ENCODE measurements at places on chromosomes 2 and 18.
A peak's percentile ranks its signal among the peaks of the same experiment; 100 is the strongest.

- no peak for DNase-seq
Measured at GRCh38 chr2:186263673-186264250, 222.3 kb upstream of the ZC3H15 start.

DNA sequence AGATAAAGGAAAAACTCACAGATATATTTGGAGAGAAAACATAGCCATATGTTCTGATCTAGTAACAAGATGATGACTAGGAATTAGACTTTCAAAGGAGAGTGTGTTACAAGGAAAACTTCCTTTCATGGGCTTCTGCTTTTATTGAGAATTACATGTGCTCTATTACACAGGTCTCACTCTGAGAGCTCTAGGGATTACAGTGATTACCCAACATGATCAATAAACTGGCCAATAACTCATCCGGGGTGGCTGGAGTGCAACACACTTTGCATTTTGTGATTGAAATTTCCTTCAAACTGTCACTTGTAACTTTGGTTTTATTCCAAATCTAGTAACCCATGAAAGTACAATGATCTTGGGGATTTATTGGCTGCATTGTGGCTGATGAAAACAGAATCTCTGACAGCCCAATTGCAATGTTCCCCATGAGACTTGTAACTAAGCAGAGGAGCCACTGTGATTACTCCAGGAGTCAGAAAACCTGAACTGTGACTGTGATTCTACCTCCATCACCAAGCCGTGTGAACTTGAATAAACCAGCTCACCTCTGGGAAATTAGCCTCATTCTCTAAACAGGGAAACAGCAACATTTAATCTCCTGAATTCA, 40.2 kb upstream of the LRRC30 start:
- DNase-seq = no peak

GRCh38 chr2:25042321-25043240, 705 bp downstream of the EFR3B start:
- DNase-seq = no peak

DNA sequence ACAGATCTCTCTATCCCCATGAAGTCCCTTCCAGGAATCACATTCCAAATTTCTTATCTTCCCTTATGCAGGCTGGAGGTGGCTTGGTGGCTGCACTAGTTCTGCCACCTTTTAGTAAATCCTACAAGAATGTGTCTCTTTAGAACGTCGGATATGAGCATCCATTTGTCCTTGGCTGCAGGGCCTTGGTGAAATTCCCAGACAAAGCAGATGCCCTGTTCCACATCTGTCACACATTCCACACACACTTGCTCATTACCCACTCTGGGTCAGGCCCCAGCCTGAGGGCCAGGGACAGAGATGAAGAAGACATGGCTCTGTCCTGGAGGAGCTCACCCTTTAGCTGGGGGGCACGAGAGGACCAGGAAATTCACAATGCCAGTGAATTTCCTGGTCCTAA, 31.2 kb upstream of the GPR17 start:
- no peak for DNase-seq

GRCh38 chr2:25323042-25323514, 18.6 kb downstream of the DNMT3A start:
- peak; percentile 35 for DNase-seq

DNA sequence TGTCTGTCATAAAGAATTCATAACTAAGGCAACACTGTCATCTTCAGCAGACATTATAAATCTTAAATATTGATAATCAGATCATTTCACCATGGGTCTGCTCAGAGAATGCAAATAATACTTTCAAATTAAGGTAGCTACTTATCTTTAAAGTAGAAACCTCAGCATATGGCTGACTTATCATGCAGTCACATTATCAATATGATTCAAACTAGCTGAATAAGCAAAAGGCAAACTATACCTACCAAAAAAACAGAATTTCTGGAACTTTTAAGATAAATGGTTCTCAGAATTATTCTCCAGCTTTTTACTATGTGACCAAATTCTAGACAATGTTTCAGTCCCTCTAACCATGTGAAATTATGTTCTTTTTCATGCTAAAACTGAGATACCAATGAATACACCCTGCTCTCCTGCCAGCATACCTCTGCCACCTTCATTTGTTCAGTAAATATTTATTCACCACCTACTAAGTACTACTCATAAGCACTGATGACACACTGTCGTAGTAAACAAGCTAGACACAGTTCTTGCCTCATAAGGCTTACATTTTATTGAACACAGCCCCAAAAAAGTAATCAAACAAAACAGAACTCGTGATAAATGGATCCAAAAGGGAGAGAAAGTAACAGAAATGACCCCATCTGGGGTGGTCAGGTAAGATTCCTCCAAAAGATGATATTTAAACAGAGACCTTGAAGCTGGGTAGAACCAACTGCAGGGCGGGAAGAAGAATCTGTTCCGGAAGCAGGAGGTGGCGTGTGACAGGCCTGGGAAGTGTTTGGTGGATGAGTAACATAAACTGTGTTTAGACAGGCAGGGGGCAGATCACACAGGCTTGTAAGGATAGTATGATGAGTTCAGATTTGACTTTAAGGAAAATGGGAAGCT, 17.7 kb downstream of the SPIRE1 start:
- no peak for DNase-seq

- no peak for DNase-seq
Measured at GRCh38 chr2:183123117-183123958, 905 bp upstream of the NUP35 start.

DNA sequence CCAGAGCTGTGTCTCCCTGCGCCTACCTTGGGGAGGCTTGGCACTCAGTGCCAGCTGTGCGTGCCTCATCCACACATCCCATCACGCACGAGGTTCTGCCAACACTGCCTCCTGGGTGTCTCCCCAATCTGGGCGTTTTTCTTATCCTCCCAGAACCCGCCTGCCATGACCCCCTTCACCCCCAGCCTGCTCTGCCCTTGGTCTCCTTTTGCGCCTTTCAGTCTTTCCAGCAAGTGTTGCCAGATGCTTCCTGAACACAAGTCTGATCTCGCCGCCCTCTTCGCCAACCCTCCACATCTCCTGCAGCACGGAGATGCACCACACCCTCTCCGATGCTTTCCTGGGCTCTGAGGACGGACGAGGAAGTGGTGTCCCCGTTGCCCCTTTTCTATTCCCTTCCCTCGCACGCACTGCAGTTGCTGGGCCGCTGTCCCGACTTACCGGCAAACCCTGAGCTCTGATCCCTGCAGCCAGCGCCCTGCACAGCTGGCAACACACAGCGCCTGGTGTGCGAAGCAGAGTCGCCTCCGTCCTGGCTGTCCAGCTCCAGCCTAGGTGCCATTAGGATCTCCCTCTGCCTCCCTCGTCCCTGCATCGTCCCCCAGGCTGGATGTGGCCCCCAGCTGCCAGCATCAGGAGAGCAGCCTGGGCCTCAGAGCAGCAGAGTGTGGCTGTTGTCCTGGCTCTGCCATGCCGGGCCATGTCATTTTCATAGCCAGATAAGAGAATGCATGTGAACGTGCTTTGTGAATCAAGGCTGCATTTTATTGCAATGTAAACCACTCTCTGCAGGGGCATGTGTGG, 22.6 kb upstream of the ALLC start:
- DNase-seq = no peak

DNA sequence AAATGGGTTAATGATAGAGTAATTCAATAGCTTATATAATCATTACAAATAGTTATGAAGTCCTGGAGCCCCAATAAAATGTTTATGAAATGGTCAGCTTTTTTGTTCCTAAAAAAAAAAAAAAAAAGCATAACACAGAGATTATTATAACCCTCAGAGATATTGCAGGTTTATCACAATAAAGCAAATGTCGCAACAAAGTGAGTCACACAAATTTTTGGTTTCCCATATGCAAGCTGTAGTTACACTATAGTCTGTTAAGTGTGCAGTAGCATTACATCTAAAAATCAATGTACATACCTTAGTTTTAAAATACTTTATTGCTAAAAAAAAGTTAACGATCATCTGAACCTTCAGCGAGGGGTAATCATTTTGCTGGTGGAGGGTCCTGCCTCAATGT, 20.0 kb downstream of the WDFY1 start:
- DNase-seq = no peak

DNA sequence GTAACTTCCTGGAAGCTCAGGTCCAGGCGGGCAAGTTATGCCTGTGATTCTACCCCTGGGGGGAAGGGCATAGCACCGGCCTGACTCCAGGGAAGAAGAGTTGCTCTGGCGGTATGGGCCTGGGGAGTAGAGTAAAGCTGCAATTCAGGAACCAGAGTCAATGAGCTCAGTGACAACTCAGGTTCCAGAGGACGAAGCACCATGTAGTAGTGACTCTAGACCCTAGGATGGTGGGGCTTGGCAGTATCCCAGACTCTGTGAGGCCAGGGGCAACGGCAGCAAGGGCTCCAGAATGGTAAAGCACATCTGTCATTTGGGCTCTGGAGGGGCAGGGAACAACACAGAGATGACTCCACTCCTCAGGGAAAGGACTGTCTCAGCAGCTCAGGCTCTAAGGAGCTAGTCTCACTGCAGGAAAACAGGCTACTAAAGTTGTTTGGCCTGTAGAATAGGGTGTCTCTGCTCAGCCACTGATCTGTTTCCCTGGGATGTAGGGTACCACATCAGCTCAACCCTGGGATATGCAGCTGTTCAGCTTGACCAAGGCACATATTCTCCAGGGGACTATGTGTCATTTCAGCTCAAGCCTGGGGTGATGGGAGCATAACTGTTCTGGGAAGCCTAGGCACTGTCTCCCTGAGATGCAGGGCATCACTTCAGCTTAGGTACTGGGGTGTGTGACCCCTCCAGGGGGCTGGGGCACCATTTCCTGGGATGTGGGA, 36.2 kb upstream of the RHOB start:
- no peak for DNase-seq

GRCh38 chr2:238515377-238515776, 88.7 kb downstream of the ASB1 start:
- no peak for DNase-seq

DNA sequence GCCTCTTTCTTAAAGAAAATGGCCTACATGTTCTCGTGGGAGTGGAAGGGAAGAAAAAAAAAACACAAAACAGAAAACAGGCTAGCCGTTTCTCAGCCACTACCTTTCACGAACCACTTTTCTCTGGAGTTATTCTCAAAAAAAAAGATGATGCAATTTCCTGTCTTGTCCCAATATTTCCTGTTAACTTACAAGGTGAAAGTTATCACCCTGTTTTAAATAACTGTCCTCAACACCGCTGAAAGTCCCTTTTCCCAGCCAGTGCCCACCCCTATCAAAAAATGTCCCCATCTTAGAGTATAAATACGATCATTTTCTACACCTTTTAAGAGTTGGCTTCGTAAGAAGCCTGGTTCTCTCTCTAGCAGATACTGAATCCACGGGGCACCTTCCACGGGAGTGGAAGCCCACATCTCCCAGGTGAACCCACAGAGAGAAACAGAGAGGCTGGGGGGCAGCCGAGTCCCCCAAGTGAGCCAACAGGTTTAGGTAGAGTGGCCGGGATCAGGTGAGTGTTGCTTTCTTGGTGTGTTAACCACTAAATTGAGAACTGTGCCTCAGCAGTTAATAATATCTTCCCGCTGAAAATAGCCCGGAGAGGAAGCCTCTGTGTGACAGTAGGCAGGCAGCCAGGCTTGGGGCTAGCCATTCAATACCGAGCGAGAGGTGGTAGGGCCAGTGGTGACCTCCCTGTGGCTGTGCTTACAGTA, 15.9 kb downstream of the SMAD7 start:
- no peak for DNase-seq

- DNase-seq = no peak
Measured at GRCh38 chr2:147171941-147172340, 672.9 kb upstream of the ACVR2A start.

DNA sequence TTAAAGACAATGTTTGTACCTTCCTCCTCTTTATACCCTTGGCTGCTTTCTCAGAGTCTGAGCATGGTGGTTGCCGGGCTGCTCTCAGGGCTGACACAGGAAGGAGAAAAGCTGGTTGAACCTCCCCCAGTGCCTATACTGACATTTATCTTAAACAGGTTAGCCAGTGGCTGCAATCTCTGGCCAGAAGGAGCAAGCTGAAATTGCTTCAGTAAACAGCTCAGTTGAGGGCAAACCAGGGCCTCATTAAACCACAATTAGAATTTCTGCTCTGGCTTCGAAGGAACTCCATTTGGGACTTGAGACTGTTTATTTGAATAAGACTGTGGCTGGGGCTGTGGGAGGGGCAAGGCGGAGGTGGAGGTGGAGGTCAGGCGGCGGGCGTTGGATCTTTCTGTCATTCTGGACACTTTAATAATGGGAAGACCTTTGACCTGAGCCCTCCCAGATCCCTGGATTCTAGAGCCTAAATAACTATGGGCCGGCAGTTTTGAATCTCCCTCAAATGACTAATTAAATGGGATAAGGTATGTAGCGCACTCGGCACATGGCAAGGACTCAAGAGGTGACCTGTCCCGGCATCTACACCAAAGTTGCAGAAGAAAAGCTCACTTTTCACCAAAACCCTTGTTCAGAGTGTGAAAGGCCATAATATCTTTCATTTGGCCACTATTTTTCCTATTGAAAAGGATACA, 120.6 kb upstream of the MYCN start:
- DNase-seq = no peak

DNA sequence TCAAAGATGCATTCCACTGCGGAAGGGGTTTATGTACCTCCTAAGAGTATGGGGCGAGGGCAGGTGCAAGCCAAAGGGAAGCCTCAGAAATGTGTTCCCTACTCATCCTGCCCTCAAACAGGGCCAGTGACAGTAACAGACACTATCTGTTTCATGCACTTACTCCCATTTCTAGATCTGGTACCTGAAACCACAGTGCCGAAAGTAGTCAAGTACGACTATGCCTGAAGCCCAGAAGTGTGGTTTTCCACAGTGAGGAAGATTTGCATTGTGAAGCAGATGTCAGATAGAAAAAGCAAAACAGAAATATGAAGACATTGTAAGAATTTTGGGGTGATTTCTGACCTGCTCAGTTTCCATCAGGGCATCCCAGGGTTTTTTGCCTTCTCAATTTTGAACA, 748.7 kb downstream of the RNF144A start:
- DNase-seq = no peak

DNA sequence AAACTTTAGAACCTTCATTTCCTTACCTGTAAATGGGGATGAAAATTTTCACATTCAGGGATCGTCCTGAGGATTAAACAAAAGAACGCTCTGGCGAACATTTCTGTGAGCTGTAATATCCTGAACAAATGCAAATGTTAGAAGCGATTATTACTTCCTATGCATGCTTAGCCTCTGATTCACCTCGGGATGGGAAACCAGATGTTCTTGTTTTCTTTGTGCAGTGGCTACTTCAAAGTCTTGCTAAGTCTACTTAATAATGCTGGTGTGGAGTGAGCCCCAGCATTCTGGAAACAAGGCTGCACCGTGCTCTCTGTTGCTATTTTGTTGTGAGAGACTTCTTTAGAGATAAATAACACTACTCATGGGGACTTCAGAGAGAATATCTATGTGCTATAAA, 119.1 kb upstream of the PELI1 start:
- no peak for DNase-seq

GRCh38 chr18:48802543-48803290, 148.0 kb downstream of the SMAD7 start:
- DNase-seq = no peak

All from activated T-helper 1 cell treated with Interleukin-2 at 50 U/mL for 16 hours (primary cell).